ENCODE measurements at places on chromosomes 6 and 20. TPM values are rescaled to one million over a fixed set of nuclear protein-coding genes. Genes with fewer than 3 reads are reported as not detected.

Gene IL17A
- not detected for total RNA-seq

Gene FAM217A
- not detected for total RNA-seq

Gene C6orf141
- total RNA-seq = 7.5 TPM

Gene TINAG
- not detected for total RNA-seq

Gene ZSCAN12
- 2.3 TPM for total RNA-seq

Gene AAR2
- 26.4 TPM for total RNA-seq

Gene CSE1L
- 132 TPM for total RNA-seq

Gene MYLIP
- 2.5 TPM for total RNA-seq

Gene OOEP
- total RNA-seq = not detected

Gene MBOAT1
- total RNA-seq = 12.7 TPM

Gene HCK
- total RNA-seq = not detected

Gene LY6G5C
- 0.29 TPM for total RNA-seq

Gene ZFAND3
- 27.1 TPM for total RNA-seq

Gene DCDC2
- 5.3 TPM for total RNA-seq

Gene ZBTB46
- 21.1 TPM for total RNA-seq
